CD4-positive, alpha-beta memory T cell (primary cell): ENCODE measurements at places on chromosomes 7 and 10. TPM values are rescaled to one million over a fixed set of nuclear protein-coding genes. Genes with fewer than 3 reads are reported as not detected.

ITGA8 gene
- not detected for total RNA-seq

HUS1 gene
- 72.5 TPM for total RNA-seq

TMEM225B gene
- 1.1 TPM for total RNA-seq

DNA sequence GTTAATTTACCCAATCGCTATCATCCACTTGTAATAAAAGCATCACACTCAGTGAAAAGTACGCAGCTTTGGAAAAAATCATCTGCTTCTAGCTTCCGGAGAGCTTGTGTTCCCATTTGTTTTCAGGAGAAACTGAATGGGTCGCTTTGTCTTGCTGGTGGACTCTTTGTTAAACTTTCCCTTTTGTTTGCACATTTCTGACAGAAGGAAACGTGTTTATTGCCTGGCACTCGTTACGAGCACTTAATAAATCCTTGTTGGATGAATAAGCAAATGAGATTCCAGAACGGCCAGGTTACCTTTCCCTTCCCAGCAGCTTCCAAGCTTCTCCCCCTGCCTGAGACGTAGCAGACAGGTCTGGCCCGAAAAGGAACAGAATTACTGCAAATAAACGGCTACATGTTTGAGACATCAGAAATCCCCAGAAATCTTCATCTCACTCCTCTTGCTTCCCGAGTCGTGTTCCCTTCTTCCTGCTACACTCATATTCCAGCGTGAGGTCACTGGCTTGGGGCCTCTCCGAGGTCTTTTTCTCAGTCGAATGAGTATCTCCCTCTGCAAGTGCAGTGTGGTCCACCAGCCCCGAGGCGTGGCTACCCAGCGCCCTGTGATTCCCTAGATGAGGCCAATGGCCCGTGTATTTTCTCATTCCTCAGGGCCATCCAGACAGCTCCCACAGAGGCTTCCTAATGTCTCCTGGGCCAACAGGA, 167.2 kb downstream of the FRMD4A start:
- no peaks in the 10 kb centered on the region for H3K4me1 ChIP-seq
- H3K4me3 ChIP-seq, result no peak overlapping the region
- no peaks in the 10 kb centered on the region for H3K27me3 ChIP-seq
- H3K27ac ChIP-seq, result no peak overlapping the region

- no peak for DNase-seq
- no peaks in the 10 kb centered on the region for H3K4me1 ChIP-seq
- no peak overlapping the region for H3K4me3 ChIP-seq
- no peaks in the 10 kb centered on the region for H3K27me3 ChIP-seq
These were observed 361.5 kb upstream of the MBL2 start for GRCh38 chr10:53134050-53134449.
